ENCODE measurements at places on chromosomes 3 and 15.

DNA sequence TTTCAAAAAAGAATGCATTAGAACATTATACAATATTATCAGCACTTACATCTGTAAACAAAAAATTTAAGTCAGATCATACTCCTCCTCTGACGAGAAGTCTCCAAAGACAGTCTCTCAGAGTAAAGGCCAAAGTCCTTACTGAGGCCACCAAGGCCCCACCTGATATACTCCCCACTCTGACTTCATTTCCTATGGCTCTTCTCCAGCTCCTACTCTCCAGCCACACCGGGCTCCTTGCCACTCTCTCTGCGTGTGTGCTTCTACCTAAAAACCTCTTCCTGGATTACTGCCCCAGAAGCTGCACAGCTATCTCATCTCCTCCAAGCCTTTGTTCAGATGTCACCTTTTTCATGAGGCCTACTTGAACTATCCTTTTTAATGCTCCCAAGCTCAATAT is 5.0 kb downstream of the DCP1A start:
- DNase-seq = no peak

GRCh38 chr3:25057379-25057778 is 370.7 kb upstream of the RARB start:
- DNase-seq = no peak

GRCh38 chr3:42668413-42668760 is 14.9 kb downstream of the ZBTB47 start:
- DNase-seq = no peak

GRCh38 chr15:94858011-94858410 is 626.6 kb downstream of the MCTP2 start:
- no peak for DNase-seq

DNA sequence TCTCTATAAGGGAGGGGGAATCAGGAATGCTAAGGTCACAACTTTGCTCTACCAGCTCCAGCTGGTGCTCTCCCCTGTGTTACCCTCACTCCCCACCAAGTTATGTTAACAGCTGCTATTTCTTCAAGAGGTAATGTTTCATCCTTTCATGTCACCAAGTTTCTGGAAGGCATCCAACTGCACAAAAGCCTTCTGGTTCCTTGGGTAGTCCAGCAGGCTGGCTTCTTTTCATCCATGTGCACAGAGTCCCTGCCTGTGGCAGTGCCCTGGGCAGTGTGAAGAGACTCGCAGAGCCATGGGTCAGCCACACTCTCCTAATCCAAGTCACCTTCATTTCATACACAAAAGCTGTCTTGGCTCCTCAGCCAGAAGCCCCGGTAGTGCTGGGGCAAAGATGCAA is 737.5 kb upstream of the LMCD1 start:
- DNase-seq = no peak

DNA sequence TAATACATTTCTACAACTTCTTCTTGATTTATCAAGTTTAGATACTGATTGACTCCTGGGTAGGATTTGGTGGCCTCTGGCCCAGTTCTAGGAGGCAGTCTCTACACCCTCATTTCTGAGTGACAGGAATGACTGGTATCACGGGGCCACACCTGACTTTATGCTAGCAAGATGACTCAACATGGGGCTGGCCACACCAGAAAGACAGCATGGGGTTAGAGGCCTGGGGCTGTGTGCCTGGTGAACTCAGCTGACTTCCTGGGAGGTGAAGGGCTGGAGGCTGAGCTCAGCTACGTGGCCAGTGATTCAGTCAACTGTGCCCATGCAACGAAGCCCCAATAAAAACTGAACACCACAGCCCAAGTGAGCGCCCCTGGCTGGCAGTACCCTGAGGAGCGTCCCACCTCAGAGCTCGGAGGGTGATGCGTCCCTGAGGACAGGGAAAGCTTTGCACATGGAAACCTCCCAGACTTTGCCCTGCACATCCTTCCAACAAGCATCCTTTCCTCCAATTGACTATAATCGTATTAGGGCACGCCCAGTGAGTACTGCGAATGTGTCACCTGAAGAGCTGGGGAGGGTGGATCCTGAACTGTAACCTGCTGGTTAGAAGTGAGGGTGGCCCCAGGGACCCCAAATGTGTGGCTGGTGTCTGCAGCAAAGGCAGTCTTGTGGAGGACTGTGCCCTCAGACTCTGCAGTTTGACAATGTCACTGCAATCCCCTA is 57.2 kb downstream of the NIPA2 start:
- peak; percentile 6 for DNase-seq

- DNase-seq = peak; percentile 59
Measured at GRCh38 chr15:66862940-66863335, 160.9 kb downstream of the SMAD6 start.
